ENCODE measurements at places on chromosomes 4 and X.

DNA sequence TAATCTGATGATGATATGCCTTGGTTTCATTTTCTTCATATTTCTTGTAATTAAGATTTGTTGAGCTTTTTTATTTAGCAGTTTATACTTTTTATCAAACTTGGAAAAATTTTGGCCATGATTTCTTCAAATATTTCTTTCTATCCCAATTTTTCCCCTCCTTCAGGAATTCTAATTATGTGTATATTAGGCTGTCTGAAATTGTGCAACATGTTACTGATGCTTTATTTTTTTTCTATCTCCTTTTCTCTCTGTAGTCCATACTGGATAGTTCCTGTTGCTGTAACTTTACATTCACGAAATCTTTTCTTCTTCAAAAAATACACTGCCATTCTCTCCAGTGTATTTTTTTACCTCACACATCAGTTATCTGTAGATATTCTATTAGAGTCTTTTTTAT, 10.8 kb downstream of the THAP6 start:
- DNase-seq = no peak

DNA sequence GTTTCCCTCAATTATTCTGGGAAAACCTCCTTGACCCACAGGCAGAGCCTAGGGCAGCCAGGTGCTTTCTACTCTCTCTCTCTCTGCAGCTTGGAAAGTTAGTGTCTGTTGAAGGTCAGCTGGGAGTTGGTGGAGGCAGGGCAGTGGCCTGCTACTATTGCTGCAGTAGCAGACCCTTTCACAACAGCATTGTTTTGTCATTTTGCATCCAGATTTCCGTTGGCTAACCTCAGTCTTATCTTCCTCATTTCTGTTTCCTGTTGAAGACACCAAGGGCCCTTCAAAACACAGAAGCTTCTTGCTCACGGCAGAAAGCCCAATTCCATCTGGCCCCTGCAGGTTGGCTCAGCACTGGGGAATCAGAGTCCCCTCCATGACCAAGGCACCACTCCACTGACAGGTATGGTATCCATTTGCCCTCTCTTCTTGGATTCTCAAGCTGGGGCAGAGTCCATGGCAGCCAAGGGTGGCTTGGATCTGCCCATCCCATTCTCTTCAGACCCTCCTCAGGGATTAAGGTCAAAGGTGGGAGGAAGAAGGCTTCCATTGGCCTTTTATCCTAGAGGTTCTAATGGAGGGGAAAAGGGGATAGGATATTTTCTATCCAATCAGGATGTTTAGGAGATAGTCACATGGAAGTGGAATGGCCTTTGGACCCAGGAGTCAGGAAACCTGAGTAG, 24.6 kb downstream of the VSIG4 start:
- peak; percentile 72 for DNase-seq

- no peak for DNase-seq
These were observed 26.5 kb downstream of the RELL1 start for GRCh38 chr4:37659696-37660095.

DNA sequence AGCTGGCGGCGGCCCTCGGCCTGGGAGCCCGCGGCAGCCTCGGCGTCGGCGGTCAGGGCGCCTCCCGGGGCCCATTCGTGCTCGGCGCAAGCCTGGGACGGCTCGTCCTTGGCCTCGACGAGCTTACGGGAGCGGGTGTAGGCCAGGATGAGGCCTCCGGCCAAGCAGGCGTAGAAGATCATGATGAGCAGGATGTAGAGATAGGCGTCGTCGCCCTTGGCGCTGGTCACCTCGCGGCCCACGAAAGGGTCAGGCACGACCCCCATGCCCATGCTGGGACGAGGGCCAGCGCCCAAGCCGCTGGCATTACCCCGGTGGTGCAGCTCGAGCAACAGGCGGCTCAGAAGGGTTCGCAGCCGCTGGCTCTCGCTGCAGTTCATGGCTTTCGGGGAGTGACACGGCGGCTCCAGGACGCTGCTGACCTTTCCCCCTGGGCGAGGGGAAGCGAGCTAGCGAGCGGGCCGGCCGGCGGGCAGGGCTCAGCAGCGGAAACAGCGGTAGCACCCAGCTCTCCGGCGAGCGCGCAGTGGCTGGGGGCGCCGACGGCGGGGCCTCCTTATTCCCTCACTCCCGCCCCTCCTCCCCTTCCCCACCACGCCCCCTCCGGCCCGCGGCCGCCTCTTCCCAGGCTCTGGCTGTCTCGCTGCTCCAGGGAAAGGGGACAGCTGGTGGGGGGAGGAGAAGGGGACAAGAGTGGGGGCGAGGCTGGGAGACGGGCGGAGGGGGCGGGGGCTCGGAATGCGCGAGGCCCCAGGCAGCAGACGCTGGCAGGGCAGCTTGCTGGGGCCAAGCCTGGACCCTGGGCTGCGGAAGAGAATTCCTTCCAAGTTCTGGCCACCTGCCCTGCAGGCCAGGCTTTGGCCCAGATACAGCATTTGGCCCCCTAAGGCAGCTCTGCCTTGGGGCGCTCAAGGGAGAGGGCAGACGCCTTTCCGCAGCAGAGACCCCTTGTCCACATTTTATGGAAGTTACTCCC, at the start of gene KCNE5:
Gene KCNE5, minus strand, starts transcription at position 532 of the 976 bp plus-strand sequence. Its CDS starts 152 bp downstream, at position 380.
- DNase-seq = no peak

DNA sequence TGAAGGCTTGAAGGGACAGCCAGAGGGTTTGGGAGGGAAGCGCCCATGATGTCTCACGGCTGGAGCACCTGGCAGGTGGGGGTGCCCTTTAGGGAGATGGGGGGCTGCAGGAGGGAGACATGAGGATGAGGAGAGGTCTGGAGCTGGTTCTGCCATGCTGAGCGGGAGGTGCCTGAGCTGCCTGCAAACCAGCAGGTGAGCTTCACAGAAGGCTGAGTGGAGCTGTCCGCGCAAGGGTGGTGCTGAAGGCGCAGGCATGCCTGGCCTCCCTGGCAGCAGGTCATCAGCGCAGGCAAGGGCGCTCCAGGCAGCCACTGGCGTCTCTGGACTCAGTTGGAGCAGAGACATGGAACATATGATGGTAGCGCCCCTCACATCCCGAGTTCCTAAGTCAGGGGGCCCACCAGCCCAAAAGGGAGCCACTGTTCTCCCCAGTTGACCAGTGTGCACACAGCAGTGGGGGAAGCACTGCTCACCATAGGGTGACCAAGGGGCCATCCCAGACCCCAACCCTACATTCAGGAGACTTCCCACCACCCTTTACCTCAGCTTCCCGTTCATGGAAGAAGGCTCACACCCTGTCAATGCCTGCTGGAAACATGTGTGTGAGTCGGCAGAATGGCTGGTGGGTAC, 25.8 kb downstream of the ADRA2C start:
- peak; percentile 55 for DNase-seq

- DNase-seq = no peak
These were observed 35.7 kb downstream of the ING2 start for GRCh38 chr4:183540410-183541009.

DNA sequence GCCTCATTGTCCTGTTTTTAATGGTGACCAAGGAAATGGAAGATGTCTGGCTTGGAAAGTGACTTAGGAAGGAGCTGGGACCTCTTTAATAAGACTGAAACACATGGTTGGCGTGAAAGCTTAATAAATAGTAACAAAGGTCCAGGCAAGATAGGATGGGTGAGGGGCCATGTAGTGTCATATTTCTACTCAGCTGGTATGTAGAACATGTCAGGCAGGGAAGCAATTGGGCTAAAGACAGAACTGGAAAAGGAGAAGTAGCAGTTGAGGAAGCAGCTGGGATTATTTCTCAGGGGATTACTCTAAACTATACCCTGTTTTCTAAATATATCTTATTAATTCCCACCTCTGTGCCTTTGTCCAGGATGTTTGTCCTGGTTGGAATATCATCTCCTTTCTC, 18.6 kb downstream of the ITGB1BP2 start:
- no peak for DNase-seq

GRCh38 chr4:116357758-116358157, 727.6 kb downstream of the TRAM1L1 start:
- DNase-seq = no peak

DNA sequence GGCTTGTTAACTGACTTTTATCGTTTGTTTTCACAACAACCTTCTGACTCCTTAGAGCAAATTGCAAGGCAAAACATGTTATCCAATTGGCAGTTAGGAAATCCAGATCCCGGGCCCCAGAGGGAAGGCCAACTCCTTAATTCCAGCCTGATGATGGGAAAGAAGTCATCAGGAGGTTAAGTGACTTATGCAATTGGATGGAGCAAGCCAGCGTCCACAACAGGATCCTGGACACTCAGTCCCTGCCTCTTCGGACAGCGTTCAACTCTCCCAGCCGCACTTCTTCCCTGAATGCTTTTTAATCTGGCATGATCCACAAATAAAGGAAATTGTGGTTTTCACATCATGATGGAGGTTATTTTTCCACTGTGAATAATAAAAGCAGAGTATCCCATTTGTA, 310.1 kb downstream of the RAB28 start:
- DNase-seq = no peak

DNA sequence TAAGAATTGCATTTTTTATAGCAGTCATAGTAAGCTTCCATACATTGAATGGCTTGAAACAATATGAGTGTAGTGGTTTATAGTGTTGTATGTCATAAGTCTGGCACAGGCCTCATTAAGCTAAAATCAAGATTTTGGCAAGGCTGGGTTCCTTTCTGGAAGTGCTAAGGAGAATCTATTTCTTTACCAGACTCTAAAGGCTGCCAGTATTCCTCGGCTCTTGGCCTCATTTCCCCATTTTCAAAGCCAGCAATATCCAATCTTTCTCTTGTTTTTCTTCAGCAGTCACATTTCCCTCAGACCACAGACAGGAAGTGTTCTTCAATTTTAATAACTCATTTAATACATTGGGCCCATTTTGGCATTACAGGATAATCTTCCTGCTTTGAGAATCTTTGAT, 1155.5 kb upstream of the PABPC4L start:
- no peak for DNase-seq

DNA sequence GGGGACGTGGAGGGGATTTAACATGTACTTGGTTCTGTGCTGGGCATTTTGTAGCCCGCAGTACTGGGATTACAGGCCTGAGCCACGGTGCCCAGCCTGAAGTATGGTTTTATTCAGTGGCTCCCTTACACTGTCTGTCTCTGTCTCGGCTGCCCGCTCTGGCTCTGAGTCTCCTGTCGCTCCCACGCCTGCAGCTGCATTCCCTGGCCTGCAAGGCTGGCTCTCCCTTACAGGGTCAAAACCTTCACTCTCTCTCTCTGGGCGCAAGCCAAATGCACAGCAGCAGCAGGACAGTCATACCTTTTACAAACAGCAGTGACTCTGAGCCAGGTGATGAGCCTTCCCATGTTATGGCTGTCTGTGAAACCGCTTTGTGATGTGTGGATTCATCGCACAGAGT, 72.1 kb downstream of the HTRA3 start:
- no peak for DNase-seq
